ENCODE measurements at places on chromosomes 2 and 18.

DNA sequence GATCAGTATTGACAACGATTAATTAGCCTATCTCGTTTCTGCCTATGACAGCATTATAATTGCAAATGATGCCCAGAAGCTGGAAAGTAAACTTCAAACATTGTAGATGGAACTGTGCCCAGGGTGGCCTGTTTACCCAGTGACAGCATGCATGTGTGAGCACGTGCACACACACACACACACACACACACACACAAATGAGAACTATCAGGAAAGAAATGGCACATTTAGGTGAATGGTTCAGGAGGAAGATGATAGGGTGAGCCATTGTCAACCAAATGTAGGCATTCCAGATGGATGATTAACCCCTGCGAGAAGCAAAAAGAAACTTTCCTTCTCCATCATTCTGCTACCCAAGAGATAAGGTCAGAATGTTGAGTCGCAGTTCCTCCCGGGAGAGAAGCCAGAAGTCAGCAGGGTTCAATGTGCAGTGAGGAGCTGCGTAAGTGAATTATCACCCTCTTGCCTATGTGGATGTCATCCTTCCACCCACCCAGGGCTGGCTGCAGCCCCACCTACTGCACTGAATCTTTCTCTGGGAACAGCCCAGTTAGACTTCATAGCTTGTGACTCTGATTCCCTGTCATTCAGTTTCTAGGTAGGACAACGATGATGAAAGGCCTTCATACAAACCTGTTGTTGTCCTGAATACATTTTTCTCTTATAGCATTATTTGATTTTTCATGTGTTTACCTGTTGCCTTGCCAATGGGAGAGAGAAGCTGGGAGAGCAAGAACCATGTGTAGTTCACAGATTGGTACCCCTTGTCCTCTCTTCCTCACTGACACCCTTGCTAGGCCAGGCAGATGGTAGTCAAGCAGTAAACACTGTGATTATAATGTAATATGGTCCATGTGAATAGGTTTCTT, 3.5 kb upstream of the APOB start:
- DNase-seq = no peak

GRCh38 chr2:239141021-239141760, 259.6 kb downstream of the HDAC4 start:
- no peak for DNase-seq

GRCh38 chr2:119025013-119025412, 83.0 kb downstream of the MARCO start:
- no peak for DNase-seq

DNA sequence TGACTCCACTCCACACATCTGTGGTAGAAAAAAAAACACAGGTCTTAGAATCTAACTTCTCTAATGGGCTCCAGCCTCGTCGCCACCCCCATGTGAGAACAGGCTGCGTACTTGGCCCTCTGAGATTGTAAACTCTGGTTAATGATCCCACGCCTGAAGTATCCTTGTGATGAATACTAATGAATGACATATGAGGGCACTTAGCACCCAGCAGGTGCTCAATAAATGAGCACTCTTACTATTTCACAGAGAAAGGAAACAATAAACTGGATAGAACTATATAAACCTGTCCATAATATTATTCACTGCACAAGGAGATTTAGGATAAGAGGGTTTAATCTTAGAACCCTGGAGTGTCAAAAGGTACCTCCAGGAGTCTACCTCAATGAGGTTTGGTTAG, 310.1 kb upstream of the HNRNPA3 start:
- DNase-seq = no peak

DNA sequence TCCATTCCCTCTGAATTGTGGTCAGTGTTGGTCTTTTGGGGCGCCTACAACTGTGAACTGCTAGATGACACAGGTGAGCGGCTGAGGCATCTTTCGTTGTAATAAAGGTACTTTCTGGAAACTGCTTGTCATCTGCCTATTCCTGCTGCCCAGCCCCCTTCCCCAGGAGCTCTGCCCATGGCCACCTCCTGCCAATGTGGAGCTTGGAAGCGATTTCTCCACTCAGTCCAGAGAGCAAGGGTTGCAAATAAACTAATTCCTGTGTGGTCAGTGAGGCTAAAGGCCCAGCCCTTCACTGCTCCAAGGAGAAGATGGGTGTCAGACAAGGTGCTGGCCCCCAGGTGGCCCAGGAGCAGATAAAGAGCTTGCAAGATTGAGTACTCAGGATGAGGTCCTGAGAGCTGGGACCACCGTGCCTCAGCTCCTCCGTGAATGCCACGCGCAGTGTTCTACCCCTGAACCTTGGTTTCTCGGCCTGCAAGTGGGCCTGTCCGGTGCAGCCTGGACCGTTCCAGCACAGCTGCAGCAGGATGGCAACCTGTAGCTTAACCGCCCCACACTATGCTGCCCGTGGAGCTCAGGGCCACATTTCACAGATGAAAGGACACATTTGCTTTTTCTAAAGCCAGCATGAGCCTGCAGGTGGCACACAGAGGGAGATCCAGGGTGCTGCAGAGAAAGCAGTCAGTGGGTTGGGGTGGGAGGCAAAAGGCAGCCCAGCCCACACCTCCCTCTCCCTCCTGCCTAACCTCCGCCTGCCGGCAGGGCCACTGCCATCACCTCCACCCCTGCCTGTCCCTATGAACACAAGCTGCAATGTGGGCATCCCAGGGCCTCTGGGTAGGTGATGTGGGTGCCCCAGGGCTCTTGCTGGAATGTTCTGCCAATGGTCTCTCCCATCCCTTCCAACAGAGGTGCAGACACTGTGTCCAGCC, 78.7 kb upstream of the OTOF start:
- DNase-seq = peak; percentile 14

GRCh38 chr2:215452725-215453124, 16.9 kb upstream of the FN1 start:
- no peak for DNase-seq

DNA sequence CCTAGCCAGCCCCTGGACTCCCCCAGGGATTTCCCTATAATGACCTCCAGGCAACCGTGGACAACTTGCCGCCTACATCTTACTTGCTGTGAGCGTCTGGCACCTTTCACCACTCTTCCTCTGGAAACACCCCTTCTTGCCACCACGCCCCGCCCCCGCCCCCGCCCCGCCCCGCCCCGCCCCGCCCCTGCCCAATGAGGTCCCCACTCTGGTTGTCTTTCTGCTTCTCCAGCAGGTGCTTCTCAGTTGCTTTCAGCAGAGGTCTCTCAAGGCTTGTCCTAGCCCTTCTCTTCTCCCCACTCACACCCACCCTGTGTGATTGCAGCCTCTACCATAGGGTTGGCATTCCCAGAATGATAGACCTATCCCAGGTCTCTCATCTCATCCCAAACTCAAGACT, 214.5 kb downstream of the EN1 start:
- DNase-seq = no peak
